ENCODE measurements at places on chromosomes 16 and 17.

DNA sequence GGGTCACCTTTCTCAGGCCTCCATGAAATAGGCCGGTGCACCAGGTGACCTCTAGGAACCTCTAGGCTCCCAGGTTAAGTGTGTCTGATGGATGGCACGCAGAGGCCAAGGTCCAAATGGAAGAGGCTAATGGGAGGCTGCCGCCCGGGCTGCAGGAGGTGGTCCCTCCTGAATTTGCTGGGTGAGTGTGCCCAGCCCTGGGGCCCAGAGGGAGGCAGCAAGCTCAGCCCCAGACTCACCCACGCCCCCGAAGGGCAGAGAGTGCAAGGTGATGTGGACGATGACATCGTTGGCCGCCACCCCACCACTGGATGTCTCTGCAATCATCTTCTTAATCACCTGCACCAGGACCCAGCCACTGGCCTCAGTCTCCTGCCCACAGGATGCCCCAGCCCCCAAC lies 9.3 kb downstream of the ALDH3A1 start:
- DNase-seq, result no peak

- DNase-seq, result no peak
These were observed 521.3 kb downstream of the GRIN2A start for GRCh38 chr16:9660898-9661297.

GRCh38 chr17:82402865-82403264 lies 15.3 kb upstream of the HEXD start:
- no peak for DNase-seq

- no peak for DNase-seq
These were observed 38.4 kb downstream of the RANBP10 start for GRCh38 chr16:67767953-67768352.

DNA sequence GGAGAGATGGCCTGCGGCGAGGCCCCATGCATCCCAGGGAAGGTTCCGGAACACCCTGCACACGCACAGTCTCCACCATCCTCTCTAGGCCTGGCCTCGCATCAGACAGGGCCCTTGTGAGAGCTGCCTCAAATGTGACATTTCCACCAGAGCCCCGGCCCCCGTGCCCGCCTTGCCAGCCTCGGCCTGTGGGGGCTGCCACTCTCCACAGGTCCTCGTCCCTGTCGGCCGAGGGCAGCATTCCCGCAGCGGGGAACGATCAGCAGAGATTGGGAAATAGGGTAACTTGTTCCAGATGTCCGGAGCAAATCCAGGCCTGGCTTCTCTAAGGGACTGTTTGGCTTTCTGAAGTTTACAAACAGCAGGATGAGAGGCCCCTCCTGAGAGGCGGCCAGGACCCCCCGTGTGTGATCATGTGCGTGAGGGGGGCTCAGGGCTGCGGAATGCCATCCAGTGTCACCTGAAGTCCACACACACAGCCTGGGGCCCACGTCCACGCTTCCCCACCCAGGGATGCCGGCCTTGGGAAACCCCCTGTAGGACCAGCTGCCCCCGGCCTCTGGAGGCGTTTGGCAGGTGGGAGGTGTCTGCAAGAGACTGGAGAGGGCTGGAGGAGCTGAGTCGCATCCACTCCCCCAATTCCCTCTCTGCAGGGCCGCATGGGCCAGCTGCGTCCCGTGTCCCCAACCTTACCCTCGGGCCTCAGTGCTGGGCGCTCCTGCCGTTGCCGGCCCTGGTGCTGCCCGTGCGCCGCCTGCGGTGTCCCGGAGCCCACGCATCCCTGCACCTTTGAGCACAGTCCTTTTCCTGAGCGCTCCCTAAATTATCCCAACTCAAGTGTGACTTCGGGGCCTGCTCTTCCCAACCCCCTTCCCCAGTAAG lies 70.4 kb downstream of the ZDHHC7 start:
- no peak for DNase-seq

GRCh38 chr17:34606763-34607162 lies 27.4 kb downstream of the TMEM132E start:
- DNase-seq, result no peak

- DNase-seq, result peak; percentile 38
These were observed 217.6 kb upstream of the KCNJ16 start for GRCh38 chr17:69857412-69857835.

DNA sequence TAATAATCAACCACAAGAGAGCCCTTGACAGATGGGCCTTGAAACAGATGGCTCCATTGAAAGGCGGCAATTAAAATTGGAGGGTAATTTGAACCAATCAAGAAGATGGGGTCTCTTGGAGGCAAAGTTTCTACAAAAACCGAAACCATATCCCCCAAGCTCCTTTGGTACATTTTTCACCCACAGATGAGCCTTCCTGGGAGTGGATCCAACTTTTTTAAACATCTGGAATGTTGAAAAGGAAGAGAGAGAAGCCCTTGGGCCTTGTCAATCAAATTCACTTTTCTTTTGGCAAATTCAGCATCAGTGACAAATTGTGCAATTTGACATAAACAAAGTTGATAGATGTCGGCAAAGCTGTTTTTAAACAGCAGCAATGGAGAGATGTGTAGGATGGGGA lies 13.2 kb upstream of the NUP93 start:
- no peak for DNase-seq
